ENCODE measurements at places on chromosomes 5 and 9.

DNA sequence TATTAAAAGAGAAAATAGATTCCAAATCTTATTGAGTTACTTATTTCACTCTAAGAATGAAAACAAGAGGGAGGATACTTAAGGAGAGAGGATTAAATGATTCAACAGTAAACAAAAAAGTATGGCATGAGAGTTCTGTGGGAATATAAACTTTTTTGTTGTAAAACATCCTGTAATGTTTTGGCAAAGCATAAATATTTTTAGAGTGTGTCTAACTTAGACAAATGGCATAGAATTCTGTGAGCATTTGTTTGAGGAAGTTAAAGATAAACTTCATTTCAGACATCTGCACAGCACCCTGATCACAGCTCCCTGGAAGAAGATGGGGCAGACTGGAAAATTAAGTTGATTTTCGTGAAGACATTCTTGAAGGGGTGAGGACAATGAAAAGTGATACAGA lies 246.8 kb upstream of the HAPLN1 start:
- no peak for DNase-seq

DNA sequence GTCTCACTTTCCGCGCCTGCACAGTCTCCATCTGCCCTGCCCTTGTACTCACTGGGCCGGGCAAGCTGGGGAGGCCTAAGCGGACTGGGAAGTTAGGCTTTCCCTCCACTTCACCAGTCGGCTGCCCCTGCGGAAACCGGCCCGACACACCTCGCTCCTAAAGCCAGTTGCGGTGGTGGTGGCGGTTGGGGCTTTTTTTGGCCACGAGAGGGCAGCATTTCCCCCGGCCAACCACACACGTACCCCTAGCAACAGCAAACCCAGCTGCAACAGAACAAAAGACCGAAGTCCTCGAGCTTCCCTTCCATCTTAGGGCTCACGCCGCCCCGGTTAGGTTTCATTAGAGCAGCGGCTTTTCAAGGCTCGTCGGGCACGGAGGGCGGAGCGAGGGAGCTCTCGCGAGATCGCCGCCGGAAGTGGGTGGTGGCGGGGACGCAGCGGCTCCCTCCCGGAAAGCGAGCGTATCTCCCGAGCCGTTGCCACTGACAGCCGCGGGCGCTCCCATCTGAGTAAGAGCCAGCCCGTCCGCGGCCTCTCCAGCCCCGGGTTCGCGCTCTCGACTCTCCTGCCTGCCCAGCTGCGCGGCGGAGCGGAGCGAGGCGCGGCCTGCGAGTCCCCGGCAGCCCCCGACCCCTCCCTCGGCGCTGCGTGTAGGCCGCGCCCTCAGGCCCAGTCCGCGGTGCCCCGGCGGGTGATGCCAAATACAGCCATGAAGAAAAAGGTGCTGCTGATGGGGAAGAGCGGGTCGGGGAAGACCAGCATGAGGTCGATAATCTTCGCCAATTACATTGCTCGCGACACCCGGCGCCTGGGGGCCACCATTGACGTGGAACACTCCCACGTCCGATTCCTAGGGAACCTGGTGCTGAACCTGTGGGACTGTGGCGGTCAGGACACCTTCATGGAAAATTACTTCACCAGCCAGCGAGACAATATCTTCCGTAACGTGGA lies at the start of gene RRAGA:
RRAGA (plus strand) TSS at position 462 of the 951 bp plus-strand sequence; CDS start at position 695, 233 bp downstream.
- peak; percentile 94 for DNase-seq

DNA sequence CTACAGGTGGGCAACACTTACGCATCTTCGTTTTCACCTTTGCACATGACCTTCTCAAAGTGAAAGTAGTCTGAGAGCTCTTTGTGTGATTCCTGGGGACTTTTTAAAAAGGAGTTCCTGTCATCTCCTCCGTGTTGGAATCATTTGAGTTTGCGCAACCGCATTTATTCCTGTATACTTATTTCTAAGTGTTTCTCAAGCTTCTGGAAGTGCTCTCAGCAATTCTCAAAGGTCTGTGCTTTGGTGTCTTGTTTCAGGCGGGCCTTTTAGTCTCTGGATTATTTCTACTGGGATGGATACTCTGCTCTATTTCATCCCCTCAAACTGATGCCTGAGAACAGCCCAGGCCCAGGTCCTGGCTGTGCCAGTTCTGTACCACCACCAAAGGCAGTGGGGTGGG lies 226.5 kb upstream of the TUT7 start:
- DNase-seq, result no peak

GRCh38 chr5:150630461-150631325 lies 9.8 kb upstream of the SYNPO start:
- DNase-seq, result no peak

DNA sequence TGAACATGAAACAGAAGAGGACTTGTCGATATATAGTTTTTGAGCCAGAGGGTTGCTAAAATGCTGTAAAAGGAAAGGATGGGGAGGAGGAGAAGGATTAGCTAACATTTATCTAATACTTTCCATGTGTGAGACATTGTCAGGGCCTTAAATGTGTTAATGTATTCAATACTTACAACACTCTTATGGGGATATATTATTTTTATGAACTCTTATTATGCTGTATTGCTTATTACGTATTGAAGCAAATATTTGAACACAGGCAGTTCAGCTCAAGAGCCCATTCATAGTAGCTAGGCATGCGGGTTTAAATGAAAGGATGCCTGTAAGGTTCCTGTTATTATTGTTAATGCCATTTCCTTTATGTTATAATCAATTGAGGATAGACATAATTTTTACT lies 391.5 kb downstream of the CCDC171 start:
- DNase-seq, result no peak
